ENCODE measurements at places on chromosomes 2 and 18. TPM values are rescaled to one million over a fixed set of nuclear protein-coding genes. Genes with fewer than 3 reads are reported as not detected.
A peak's percentile ranks its signal among the peaks of the same experiment; 100 is the strongest.

DNA sequence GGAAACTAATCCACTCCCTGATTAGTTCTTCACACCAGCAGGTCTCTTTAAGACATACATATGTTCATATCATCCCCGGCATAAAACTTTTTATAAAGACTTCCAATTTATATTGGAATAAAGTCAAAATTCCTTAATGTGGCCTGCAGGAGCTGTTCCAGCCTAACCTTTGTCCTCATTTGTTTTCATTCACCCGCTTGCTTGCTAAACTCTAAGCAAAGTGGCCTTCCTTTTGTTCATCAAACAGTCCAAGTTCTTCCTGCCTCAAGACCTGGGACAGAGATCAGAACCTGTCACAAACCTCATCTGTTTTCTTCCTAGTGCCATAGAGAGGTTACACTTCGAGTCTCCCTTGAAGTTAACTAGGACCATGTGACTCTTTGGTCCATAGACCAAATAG lies 339.4 kb upstream of the ID2 start:
- no peak for DNase-seq

OTOS gene
- total RNA-seq = not detected

DNA sequence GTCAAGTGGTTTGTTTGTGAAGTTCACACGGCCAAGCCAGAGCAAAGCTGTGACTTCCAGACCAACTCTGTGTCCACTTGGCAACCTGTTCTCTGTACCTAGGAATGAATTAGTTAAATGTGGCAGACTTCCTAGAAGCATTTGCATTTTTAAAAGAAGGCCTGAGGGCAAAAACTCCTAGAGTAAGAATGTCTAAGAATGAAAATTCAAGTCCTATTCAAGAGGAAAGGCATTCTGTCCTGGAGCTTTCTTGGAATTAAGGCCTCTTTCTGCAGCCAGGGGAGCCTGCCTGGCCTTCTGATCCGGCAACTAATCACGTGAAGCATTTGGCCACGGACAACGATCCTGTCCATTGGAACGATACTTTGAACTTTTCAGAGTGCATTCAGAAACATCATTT lies 155.0 kb downstream of the SETBP1 start:
- DNase-seq = no peak

DNA sequence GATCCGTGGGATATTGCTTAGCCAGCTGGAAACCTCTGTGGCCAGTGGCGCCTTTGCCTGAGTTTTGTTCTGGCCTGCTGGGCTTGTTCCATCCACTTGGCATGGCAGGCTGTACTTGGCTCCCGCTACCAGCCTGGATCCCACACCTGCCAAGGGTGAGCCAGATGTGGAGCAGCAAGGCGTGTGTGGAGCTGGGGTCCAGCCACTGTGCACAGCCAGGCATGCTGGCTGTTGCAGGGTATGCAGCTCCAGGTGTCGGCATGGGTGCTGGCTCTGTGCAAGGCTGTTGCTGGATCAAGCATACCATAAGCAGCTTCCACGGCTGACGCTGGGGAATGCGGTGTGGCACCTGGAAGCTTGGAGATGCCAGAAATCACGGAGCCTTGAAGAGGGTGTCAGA lies 34.5 kb downstream of the PTPN4 start:
- DNase-seq = no peak

GRCh38 chr2:17869128-17869527 lies 9.3 kb upstream of the KCNS3 start:
- DNase-seq = peak; percentile 60

- DNase-seq = no peak
These were observed 1643.1 kb upstream of the CELF4 start for GRCh38 chr18:39208729-39209128.

Measured in H4 (cell line).